ENCODE measurements at places on chromosomes 16 and 17.

- no peak for ATAC-seq
These were observed 221.0 kb downstream of the CPPED1 start for GRCh38 chr16:12582696-12583095.

DNA sequence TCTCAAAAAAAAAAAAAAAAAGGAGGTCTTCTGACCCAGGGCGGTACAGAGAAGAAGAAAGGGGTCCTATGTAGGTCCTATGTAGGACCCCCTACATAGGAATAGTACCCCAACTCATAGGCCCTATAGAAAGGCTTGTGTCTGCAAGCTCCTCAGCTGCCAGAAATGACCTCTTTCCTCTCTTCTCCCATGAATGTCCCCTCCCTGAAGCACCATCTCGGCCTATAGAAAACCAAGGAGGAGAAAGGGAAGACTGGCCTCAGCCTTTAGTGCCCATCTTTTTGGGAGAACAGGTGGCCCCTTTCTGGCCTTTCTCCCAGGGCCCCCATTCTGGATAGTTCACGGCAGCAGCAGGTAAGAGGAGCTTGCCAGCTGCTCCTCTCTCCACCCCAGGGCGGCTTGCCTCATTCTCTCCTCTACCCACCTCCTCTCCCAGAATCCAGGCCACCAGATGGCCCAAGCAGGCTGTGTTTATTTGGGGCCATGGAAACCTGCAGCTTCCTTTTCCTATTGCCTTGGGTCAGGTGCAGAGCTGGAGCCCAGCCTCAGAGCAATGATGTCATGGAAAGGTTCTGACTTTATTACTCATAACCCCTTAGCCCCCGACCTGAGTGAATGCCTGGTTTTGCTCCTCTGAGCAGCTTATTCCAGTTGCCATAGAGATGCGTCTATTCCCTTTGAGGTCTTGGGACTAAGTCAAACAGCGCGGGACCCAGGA, 1.6 kb upstream of the MRPL58 start:
- peak; percentile 14 for ATAC-seq

- no peak for ATAC-seq
These were observed 4.1 kb upstream of the FAAP100 start for GRCh38 chr17:81556175-81556691.

- ATAC-seq: no peak
These were observed 123.7 kb downstream of the ABCC1 start for GRCh38 chr16:16073001-16073545.

DNA sequence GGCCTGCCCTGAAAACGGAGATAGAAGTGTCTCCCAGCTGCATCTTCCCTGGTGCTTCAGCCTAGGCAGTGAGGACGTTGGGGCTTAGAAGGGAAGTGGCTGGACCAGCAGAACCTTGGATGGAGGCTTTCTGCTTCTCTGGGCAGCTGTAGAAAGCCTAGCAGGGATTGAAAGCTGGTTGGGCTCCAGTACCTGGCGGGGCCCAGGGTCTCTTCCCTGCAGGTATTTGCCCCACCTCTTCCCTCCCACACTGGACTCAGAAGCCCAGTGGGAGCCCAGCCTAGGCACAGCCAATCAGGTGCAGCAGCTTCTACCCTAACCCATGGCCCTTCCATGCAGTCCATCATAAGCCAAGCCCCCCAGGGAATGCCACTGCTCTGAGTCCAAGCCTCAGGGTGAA, 190.3 kb upstream of the IRX6 start:
- no peak for ATAC-seq

- ATAC-seq: no peak
These were observed 36.1 kb upstream of the ALOX12 start for GRCh38 chr17:6959700-6960099.

DNA sequence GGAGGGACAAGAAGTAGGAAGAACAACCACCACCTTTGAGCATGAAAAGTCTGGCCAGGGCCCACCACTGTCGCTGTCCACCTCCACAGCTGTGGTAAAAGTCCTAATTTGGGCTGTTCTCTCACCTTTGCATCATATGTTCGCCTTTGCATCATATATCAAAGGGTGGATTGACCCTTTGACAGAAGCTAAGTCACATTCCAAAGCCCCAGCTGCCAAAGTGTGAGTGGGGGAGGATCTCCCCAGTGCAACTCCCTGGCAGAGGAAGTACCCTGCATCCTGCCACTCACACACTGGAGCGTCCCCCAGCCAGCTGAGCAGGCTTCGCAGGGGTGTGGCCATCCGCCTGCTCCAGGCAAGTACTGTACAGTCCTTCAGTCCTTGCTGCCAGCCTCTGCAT, 12.7 kb upstream of the SPECC1 start:
- no peak for ATAC-seq

DNA sequence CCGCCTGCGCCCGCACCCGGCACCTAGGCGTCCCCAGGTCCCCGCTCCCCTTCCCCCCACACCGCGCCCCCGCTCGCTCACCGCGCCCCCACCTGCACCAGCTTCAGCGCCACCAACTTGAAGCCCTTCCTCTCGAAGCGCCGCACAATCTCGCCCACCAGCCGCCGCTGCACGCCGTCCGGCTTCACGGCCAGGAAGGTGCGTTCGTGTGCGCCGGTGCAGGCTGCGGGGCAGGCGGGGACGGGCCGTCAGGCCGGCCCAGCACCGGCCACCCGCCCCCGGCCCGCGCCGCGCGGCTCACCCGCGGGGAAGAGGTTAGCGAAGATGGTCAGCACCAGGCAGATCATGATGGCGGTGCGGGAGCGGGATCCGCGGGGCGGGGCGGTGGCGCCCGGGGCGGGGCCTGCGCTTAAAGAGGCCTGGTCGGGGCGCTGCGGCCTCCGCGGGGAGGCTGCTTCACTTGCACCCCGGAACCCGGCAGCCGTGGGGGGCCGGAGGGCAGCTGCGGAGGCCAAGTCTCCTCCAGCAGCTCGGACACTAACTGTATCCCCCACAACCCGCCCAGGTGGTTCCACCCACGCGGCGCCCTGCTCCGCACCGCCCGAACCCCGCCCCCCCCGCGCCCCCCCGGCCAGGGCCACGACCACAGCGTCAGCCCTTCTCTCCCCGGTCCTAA, at the start of gene NME3:
TSS of gene NME3 (minus strand) at position 356 of the 676 bp plus-strand sequence. CDS start at position 347, 9 bp downstream.
- peak; percentile 63 for ATAC-seq

DNA sequence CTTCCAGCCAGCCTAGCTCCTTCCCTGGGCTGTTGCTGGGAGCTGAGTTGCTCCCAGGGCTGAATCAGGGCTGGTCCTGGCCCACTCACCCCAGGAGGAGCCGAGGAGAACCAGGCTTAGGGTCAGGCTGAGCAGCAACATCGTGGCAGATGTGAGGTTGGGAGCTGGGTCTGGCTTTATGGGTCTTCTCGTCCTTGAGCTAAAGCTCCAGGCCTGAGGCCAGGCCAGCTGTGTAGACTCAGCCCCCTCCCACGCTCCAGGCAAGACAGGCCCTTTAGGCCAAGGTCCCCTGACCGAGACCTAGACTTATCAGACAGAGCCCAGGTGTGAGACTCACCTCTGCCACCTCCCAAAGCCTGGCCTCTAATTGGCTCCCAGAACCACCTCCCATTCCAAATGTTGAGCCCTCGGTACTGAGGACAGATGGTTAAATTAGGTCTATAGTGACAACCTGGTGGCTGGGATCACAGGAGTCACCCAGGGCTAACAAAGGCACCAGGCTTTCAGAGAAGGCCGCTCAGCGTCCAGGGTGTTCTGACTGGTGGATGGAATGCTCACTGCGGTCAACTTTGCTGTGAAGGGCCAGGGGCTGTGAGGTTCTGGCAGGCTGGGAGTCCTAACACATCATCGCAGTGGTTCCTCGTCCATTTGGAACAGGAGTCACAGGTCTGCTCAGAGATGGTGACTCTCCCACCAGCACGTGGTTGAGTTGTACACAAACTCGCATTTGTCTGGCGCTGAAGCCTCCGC, at the start of gene CTRL:
TSS of gene CTRL (minus strand) at position 151 of the 750 bp plus-strand sequence. CDS start at position 141, 10 bp downstream.
- ATAC-seq: no peak

GRCh38 chr17:19271780-19272357, 34.7 kb downstream of the EPN2 start:
- no peak for ATAC-seq

- ATAC-seq: no peak
These were observed 15.4 kb downstream of the CA4 start for GRCh38 chr17:60165223-60165622.

DNA sequence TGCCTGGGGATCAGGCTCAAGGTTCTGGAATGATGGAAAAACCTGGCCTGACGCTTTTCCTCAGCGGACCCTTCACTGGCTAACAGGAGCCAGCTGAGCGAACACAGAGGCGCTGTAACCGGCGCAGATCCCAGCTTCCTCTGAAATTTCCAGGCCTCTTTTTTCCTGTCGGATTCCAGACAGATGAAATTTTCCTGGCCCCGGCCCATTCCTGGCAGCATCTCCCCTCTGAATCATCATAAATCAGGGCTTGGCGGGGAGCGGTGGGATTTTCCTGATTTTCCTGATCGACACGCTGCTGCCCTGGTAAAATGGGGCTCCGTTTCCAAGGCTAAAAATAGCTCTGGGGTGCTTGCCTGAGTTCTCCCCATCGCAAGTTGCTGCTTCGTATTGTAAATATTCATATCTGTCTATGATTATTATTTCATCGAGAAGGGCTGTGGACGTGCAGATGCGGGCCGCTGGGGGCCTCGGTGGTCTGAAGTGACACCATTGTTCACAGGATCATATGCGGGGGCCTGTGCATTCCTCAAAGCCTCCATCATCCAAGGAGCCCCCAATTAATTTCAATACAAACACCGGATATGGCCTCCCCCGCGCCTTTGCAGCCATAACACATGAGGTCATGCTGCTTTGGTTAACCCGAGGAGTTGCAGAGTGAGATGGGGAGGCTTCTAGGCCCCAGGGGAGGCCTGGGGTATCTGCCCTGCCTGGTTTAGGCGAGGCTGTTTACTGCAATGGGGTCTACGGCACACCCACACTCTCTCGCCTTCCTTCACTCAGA, 45.8 kb upstream of the ETV4 start:
- ATAC-seq: no peak

- no peak for ATAC-seq
These were observed 6.5 kb downstream of the ZZEF1 start for GRCh38 chr17:4136373-4136772.

- no peak for ATAC-seq
These were observed 9.5 kb upstream of the MRC2 start for GRCh38 chr17:62617894-62618472.

DNA sequence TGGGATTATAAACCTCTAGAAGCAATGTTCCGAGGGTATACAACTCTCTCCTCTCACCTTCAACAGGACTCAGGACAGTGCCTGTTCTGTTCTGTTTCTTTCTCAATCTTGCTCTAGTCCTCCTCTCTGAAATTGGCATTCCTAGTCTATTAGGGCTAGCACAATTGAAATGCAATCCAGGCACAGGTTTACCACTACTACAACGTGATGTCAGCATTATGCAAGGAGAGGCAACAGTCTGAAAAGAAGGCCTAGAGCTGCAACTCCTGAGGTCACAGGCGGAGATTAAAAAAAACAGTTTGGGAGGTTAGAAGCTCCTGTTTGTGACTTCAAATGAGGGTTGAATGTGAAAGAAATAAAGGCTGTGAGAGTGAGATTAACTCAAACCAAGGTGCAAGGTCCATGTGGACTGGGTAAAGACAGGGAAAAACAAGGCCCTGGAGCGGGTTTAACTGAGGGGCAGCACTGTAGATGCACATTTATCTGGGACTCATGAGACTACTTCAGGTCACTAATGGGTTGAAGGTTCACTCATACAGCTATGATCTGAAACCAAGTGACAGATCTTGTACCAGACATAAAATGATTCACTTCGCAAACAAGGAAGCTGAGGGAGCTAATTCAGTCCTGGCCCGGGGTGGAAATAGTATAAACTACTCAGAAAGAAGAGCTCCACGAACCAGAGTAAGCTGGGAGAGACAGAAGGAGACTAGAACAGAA, 16.8 kb downstream of the AMFR start:
- ATAC-seq: no peak

DNA sequence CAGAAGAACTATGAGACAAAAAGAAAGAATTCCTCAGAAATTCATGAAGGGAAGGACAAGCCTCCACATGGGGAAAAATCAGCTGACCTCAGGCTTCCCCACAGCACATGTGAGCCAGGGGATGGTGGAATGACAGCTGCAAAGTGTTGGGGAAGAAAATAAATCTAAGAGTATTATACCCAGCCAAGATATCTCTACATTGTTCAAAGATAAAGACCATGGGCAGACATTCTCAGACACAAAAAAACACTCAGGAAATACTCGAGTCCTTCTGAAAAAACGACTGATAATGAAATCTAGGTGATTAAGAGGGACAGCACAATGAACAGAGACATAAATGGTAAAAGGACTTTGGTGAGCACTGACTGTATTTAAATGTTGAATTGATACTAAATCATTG, 3.9 kb downstream of the RAB40B start:
- no peak for ATAC-seq

DNA sequence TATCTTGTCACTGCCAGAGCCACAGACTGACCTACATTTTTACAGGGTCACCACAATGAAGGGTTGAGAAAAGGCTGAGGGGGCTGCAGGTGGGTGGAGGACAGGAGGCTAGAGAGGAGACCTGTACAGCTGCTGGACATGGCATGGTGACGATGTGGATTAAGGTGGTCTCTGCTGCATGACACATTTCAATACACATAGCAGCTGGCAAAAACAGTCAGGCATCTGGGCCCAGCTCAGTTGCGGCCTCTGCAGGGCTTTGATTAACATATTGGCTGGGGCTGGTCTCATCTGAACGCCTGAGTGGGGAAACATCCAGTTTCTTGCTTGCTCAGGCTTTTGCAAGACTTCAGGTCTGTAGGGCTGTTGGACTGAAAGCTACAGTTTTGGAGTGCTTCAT, 265.4 kb upstream of the FOXF1 start:
- ATAC-seq: no peak

DNA sequence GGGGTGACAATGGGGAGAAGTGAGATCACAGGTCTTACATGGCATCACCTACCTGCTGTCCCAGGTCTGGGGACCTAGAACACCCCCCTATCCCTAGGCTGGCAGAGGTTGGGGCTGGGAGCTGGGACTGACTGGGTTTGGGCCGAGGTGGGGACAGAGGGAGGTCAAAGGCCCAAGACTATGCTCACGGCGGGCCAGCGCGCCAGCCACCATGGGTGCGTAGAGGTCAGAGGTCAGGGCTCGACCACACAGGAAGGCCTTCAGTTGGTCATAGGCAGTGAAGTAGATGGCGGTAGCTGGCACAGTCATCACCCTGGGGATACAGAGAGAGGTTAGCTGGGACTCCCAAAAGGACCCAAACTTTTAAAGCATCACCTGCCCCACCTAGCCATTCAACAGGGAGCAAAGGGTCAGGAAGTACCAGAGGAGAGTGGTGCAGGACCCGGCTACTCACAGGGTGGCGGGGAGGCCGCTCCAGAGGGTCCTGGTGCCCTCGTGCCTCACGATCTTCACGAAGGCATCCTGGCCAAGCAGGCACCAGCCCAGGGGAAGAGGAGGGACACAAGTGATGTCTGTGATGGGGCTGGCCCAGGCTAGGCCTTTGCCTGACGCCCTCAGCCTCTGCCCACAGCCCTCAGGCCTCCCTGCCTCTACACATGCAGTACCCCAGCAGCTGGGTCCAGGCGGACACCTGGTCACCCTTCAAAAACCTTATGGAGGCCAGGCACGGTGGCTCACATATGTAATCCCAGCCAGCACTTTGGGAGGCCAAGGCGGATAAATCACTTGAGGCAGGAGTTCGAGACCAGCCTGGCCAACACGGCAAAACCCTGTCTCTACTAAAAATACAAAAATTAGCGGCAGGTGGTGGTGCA, 3.1 kb downstream of the SLC25A39 start:
- no peak for ATAC-seq

GRCh38 chr17:55198690-55199370, 65.9 kb upstream of the HLF start:
- no peak for ATAC-seq
